ENCODE measurements at places on chromosomes 2 and 18.

- DNase-seq, result no peak
Measured at GRCh38 chr2:71614976-71615766, 161.8 kb downstream of the DYSF start.

GRCh38 chr2:148885209-148885608, 10.2 kb downstream of the KIF5C start:
- no peak for DNase-seq

DNA sequence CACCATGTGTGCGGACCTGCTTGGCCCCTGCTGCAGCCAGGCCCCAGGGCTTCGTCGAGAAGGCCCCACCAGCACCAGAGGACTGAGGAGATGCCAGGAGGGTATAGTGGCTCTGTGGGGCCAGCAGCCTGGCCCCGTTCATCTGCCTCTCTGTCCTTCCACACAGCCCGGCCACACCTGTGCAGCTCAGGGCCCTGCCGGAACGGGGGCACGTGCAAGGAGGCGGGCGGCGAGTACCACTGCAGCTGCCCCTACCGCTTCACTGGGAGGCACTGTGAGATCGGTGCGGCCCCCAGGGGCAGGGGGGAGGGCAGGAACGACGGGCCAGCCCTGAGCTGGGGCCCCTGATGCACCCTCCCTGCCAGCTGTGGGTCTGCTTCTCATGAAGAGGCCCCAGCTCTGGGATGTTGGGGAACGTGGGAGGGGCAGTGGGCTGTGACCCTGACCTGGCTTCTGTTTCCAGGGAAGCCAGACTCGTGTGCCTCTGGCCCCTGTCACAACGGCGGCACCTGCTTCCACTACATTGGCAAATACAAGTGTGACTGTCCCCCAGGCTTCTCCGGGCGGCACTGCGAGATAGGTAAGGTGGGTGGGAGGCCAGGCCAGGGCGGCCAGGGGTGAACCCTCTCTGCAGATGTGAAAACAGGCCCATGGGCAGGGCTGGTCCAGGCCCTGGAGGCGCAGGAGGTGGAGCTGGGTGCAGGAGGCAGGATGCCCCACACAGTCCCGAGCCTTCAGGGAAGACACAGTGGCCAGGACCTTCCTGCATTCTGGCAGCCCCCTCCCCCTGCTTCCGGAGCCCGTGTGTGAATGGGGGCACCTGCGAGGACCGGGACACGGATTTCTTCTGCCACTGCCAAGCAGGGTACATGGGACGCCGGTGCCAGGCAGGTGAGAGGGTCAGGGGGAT, 50.3 kb downstream of the MTERF4 start:
- no peak for DNase-seq

DNA sequence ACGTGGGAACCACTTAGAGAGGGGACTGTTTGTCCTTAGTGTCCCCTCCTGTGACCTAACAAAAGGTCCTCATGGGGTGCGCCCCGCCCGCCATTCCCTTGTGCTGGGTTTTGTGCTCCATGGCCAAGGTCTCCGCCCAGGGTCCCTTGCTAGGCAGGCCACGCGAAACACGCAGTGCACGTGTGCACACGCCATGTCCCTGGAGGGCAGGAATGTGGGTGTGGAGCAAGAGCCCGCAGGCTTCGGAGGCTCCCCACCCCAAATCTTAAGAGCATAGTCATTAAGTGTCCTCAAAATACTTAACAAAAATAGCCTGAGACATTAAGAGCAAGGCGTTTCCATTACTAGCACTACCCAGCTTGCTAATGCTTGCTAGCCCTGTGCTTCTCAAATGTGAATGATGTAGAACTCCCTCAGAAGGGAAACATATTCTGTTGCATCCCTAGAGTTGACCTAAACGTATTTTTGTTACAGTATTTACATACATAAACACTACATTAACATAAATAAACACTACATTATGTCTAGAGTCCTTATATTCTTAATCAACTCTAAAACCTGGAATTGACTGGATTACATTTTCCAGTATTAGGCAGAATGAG, 117.6 kb upstream of the APCDD1 start:
- DNase-seq, result no peak

DNA sequence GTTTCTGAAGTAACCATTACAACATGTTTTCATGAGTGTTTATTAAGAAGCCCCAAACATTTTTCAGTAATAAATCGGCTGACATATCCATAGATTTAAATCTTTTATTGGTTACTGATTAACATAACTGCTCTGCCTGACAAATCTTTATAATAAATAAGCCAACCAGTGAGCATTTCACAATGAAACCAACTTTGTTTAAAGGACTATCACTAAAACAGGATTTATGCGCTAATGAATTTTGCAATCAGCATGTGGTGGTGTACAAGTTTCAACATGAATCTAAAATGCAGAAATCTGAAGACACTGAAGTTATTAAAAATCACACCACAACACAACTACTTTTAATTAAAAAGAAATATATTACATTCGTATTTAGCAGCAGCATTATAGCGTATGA, 166.7 kb downstream of the MEIS1 start:
- DNase-seq, result no peak

- peak; percentile 87 for DNase-seq
Measured at GRCh38 chr2:64943387-64944150, 45.6 kb upstream of the SLC1A4 start.
